ENCODE measurements at places on chromosomes 5 and 9. TPM values are rescaled to one million over a fixed set of nuclear protein-coding genes. Genes with fewer than 3 reads are reported as not detected.
A peak's percentile ranks its signal among the peaks of the same experiment; 100 is the strongest.

DNA sequence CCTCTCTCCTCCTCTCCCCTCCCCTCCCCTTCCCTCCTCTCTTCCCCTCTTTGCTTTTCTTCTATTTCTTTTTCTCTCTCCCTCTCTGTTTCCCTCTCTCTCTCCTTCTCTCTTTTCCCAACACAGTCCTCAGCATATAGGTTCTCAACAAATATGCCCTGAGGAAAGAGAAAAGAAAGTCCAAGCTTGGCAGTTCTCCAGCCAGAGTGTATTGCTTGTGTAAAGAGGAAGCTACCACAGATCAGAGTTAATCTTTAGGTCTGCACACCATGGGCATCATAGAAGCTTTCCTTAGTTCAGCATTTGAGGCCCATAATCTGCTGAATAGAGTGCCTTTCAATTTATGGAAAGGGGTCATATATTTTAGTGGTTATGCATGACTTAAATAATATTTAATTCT is 382.8 kb upstream of the WWC1 start:
- H3K4me1 ChIP-seq = peaks cover 2% of the 10 kb centered on the region
- no peak for DNase-seq
- no peaks in the 10 kb centered on the region for H3K36me3 ChIP-seq
- H3K27me3 ChIP-seq = peaks cover 12% of the 10 kb centered on the region

GRCh38 chr5:84383816-84384603 is 670 bp downstream of the EDIL3 start:
- H3K27me3 ChIP-seq = no peaks in the 10 kb centered on the region
- H3K4me1 ChIP-seq = peaks cover 38% of the 10 kb centered on the region
- peak; percentile 86 for DNase-seq
- H3K27ac ChIP-seq = peak overlapping the region; percentile 99
- H3K36me3 ChIP-seq = peaks cover 14% of the 10 kb centered on the region

DNA sequence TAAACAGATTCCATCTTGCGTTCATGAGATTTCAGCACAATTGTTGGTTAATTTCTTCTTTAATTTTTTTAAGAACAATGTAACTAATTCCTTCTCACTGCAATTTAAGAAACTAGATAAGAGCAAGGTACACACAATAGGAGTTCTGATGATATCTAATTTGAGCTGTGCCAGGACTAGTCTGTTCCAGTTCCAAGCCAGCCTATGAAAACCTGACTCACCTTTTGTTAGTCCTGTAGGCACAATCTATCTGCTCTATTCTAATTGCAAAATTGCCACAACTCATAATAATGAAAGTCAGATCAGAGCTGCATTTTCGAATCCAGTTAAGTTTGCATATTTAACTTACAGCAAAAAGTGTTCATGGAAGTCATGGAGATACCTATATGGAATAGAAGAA is 494.1 kb upstream of the TUSC1 start:
- DNase-seq = no peak
- H3K36me3 ChIP-seq = no peaks in the 10 kb centered on the region
- peak overlapping the region; percentile 75 for H3K27ac ChIP-seq
- H3K4me3 ChIP-seq = no peak overlapping the region

- H3K27ac ChIP-seq = no peak overlapping the region
- peaks cover 6% of the 10 kb centered on the region for H3K4me1 ChIP-seq
- DNase-seq = no peak
- H3K27me3 ChIP-seq = no peaks in the 10 kb centered on the region
- no peaks in the 10 kb centered on the region for H3K36me3 ChIP-seq
- no peak overlapping the region for H3K4me3 ChIP-seq
Measured at GRCh38 chr5:118434522-118434921, 553.8 kb downstream of the DTWD2 start.

DNA sequence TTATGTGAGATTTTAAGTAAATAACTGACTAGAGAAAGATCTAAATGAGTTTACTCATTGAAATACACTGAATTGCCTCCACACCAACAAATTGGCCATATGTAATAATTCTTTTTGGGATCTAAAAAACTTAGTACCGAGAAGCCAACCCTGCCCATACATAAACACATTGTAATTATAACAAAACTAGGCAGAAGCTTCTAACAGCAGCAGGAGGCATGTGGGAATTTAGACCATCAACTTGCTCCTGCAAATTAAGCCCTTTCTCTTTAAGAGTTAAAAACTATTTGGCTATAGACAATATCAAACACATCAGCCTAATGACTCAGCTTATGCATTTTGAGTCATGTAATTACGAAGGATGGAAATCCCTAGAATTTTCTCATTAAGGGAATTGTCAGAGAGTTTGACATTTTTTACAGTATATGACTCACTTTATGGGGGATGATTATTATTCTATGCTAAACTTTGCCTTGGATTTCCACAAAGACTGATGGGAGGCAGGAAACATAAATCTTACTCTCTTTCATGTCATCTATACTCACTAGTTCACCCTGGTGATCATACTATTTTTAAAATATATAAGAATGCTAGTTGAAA is 1.0 kb downstream of the IL7R start:
- no peak overlapping the region for H3K4me3 ChIP-seq
- H3K4me1 ChIP-seq = peaks cover 55% of the 10 kb centered on the region
- H3K36me3 ChIP-seq = no peaks in the 10 kb centered on the region
- DNase-seq = no peak
- H3K27ac ChIP-seq = peak overlapping the region; percentile 64

GRCh38 chr5:178366998-178367735 is 134.6 kb upstream of the PHYKPL start:
- no peak overlapping the region for H3K4me3 ChIP-seq
- no peaks in the 10 kb centered on the region for H3K27me3 ChIP-seq
- no peaks in the 10 kb centered on the region for H3K36me3 ChIP-seq
- no peak for DNase-seq

DNA sequence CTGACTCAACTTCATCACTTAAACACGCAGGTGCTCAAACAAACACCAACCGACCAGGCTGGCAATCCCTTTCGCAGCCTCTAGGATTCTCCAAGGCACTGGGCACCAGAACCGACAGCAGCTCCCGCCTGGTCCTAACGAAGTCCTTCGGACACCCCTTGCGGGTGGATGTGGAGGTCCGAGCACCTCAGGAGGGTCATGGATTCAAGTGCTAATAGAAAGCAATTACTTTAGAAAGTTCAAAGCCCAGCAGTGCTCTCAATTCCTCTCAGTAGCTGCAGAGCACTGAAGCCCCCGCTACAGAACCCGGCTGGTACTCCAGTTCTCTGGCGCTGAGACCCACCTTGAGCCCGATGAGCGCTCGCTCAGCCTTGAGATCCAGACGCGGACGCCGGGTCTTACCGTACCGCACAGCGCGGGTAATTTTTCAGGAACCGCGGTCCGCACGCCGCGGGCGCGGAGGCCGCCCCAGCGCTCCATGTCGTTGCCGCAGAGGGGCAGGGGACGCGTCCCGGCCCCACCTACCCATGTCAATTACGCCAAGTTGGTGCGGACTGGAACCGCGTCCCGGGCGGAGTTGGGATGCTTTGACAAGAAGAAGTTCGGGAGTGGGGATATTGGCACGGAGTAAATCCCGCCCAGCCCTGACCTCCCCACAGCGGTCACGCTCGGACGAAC is 638 bp downstream of the MARCHF3 start:
- peaks cover 1% of the 10 kb centered on the region for H3K36me3 ChIP-seq
- DNase-seq = no peak
- peaks cover 4% of the 10 kb centered on the region for H3K27me3 ChIP-seq

- no peaks in the 10 kb centered on the region for H3K27me3 ChIP-seq
- H3K4me3 ChIP-seq = no peak overlapping the region
- H3K4me1 ChIP-seq = peaks cover 35% of the 10 kb centered on the region
- no peak overlapping the region for H3K27ac ChIP-seq
- peaks cover 2% of the 10 kb centered on the region for H3K36me3 ChIP-seq
Measured at GRCh38 chr5:31366941-31367340, 165.0 kb downstream of the DROSHA start.

- peaks cover 3% of the 10 kb centered on the region for H3K4me1 ChIP-seq
- no peaks in the 10 kb centered on the region for H3K36me3 ChIP-seq
- peaks cover 46% of the 10 kb centered on the region for H3K27me3 ChIP-seq
- DNase-seq = no peak
- no peak overlapping the region for H3K4me3 ChIP-seq
Measured at GRCh38 chr9:116796669-116797068, 109.6 kb downstream of the TRIM32 start.

DNA sequence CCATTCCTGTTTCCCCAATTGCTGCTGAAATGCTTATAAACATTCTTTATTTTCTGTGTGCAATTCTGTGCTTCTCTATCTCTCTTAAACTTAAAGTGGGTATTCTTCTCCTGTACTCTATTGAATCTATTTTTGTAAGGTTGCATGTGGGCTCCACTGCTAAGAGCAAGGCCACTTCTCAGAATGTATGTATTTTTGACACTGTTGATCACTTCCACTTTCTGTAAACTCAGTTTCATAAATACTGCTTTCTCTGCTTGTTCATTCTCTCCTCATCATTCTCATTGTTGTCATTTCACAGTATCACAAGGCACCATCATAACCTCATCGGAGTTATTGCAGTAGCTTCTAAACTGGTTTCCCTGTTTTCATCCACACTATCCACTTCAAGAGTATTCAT is 483.0 kb upstream of the CDH18 start:
- no peaks in the 10 kb centered on the region for H3K27me3 ChIP-seq
- DNase-seq = no peak
- H3K4me1 ChIP-seq = no peaks in the 10 kb centered on the region
- no peak overlapping the region for H3K27ac ChIP-seq
- no peaks in the 10 kb centered on the region for H3K36me3 ChIP-seq
- no peak overlapping the region for H3K4me3 ChIP-seq

DNA sequence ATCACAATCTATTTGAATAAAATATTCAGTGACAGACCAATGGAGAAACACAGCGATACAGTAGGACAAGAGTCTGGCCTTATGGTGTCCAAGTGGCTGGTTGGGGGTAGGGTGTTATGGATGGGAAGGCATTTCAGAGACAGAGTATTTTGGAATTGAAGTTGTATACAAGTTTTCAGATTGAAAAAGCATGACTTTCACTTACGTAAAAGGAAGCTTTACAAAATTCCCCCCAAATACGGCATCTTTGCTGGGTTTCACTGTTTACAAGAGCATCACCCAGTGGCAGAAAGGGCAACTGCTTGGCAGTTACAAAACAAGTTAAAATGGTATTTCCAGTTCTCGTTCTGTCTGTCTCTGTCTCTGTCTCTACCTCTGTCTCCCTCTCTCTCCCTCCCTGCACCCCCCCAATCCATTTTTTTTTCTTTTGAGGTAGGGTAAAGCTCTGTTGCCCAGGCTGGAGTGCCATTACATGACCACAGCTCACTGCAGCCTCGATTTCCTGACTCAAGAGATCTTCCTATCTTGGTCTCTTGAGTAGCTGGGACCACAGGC is 86.2 kb downstream of the PTPN3 start:
- H3K27me3 ChIP-seq = no peaks in the 10 kb centered on the region
- H3K27ac ChIP-seq = no peak overlapping the region
- no peak overlapping the region for H3K4me3 ChIP-seq
- H3K4me1 ChIP-seq = peaks cover 3% of the 10 kb centered on the region

GRCh38 chr5:149855366-149855765 is 89.2 kb downstream of the PDE6A start:
- no peak overlapping the region for H3K4me3 ChIP-seq
- no peaks in the 10 kb centered on the region for H3K27me3 ChIP-seq
- H3K27ac ChIP-seq = peak overlapping the region; percentile 75

- H3K4me3 ChIP-seq = no peak overlapping the region
- DNase-seq = no peak
- no peak overlapping the region for H3K27ac ChIP-seq
- peaks cover 10% of the 10 kb centered on the region for H3K4me1 ChIP-seq
- H3K27me3 ChIP-seq = no peaks in the 10 kb centered on the region
Measured at GRCh38 chr5:60410427-60410826, 289.5 kb downstream of the DEPDC1B start.

DNA sequence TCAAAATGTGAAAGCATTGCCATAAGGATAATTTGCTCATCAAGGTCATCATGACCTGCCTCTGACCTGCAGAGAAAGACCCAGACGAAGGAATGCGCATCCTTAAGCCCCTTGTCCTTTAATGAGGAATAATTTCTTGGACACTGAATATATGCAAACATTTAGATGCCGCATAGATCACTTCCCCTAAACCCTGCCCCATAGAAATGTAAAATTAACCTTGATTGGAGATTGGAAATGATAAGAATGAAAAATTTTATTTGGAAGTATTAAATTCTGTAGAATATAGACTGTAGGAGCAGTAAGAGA is 233.1 kb downstream of the ARHGAP26 start:
- H3K4me1 ChIP-seq = peaks cover 33% of the 10 kb centered on the region
- H3K4me3 ChIP-seq = no peak overlapping the region
- no peaks in the 10 kb centered on the region for H3K36me3 ChIP-seq
- no peak for DNase-seq
- peak overlapping the region; percentile 95 for H3K27ac ChIP-seq

DNA sequence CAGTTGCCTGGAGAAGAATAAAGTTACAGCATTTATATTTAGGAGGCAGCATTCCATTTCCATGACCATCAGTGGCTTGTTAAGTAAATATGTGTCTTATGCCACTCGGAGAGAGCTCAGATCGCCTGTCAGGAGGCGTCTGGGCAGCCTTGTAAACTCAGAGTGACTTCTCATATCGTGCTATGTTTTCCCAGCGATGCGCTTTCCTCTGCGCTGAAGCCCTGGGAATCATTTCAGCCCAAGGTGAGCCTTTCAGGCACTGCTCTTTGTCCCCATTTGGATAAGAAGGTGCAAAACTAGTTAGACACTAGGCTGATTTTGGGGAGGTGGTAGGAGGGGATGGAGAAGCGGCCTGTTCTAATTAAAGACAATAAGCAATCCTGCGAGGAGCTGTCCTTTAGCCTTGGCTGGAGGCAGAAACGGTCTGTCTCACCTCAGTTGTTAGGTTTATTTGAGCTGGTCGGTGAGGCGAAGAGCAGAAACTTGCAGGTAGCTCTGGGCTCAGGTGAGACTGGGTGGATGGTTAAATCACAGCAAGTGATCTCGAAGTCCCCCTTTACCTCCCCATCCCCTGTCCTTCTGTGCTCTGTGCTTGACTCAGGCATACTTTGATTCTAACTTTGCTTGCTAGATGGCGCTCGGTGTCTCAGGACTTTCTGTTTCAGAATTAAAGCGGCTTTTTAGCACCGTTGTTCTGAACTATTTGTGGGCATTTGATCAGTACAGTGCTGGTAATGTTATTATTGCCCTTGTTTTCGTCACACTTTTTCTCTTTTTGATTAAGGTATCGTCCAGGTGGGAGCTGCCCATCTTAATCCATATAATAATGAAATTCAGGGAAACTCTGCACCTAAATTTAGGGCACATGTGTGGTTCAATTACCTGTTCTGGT is 24.6 kb downstream of the NR2F1 start:
- H3K4me3 ChIP-seq = peak overlapping the region; percentile 76
- peak overlapping the region; percentile 98 for H3K27ac ChIP-seq
- peaks cover 3% of the 10 kb centered on the region for H3K36me3 ChIP-seq

DNA sequence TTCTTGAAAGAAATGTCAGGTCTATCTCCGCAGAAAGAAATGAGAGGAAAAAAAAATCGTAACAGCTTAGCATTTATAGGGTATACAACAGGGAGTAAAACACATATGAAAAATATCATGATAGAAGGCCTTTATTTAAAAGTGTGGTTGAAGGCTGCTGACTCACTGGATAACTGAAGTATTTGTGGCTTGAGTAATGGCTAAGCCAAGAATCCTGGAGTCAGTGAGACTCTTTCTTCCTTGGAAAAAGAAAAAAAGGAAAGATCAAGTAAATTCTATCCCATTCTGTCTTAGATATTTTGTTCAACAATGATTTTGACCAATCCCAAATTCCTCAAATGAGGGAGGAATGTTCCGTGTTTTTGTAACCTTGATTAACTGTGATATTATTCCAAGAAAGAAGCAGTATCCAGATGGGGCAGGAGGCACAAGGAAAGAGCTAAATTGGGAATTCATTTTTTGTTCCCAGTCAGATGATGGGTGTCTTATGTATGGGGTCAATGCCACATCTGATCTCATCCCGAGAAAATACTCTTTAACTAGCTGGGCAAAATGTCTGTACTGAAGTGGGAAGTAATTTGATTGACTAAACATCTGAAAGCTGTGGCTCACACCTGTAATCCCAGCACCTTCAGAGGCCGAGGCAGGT is 64.3 kb upstream of the MYO10 start:
- H3K4me3 ChIP-seq = peak overlapping the region; percentile 2
- no peak for DNase-seq
- H3K27me3 ChIP-seq = no peaks in the 10 kb centered on the region
- H3K36me3 ChIP-seq = no peaks in the 10 kb centered on the region

PAM gene
- 267 TPM for total RNA-seq

Data from osteocyte (in vitro differentiated cells).